ENCODE measurements at places on chromosomes 16 and 17.

- DNase-seq, result no peak
These were observed 7.8 kb downstream of the NACA2 start for GRCh38 chr17:61583242-61583641.

- no peak for DNase-seq
These were observed 258.8 kb upstream of the CDH5 start for GRCh38 chr16:66107661-66108060.

DNA sequence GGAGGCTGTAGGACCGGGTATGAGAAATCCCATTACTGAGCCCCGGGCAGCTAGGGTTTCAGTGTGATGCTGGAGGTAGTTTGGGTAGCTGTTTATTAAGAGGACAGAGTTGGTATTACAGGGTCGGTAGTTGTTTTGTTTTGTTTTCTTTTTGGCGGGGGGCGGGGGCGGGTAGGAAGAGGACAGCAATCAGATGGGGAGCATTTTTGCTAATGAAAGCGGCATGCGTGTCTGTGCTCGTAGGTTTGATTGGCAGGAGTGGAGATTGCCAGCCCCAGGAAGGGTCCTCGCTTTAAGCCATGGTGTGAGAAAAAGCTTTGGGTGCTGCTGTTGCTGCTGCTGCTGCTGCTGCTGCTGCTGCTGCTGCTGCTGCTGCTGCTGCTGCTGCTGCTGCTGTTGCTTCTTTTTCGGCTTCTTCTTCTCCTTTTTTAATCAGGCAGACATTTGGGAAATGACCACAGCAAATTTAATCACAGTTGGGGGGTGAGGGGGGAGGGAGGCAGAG, 498.5 kb upstream of the ZFHX3 start:
- no peak for DNase-seq

GRCh38 chr17:38768417-38768816, 15.9 kb downstream of the PSMB3 start:
- no peak for DNase-seq

GRCh38 chr17:39687101-39687545, 734 bp downstream of the PGAP3 start:
- no peak for DNase-seq

DNA sequence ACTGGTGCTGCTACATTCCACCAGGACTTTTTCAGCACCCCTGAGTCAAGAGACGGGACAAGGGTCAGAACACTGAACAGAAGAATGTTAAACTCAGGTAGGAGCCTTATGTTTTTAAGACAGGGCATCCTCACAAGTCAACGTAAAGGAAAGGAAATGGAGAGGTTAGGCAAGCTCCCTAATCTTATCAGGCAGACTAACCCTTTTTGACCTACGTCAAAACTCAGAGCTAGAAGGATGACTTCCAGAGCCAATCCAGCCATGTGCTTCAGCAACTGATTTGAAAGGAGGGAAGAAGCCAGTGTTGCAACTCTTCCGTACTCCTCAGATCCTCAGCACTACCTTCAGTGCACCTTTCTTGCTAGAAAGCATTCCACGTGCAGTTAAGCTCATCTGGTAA, 46.8 kb downstream of the REXO5 start:
- DNase-seq, result no peak

GRCh38 chr17:4908711-4909496, 6.0 kb upstream of the CHRNE start:
- peak; percentile 83 for DNase-seq

GRCh38 chr17:18356624-18357023, 6.7 kb downstream of the SHMT1 start:
- DNase-seq, result no peak

- no peak for DNase-seq
These were observed 140.7 kb downstream of the C16orf78 start for GRCh38 chr16:49514073-49514980.

DNA sequence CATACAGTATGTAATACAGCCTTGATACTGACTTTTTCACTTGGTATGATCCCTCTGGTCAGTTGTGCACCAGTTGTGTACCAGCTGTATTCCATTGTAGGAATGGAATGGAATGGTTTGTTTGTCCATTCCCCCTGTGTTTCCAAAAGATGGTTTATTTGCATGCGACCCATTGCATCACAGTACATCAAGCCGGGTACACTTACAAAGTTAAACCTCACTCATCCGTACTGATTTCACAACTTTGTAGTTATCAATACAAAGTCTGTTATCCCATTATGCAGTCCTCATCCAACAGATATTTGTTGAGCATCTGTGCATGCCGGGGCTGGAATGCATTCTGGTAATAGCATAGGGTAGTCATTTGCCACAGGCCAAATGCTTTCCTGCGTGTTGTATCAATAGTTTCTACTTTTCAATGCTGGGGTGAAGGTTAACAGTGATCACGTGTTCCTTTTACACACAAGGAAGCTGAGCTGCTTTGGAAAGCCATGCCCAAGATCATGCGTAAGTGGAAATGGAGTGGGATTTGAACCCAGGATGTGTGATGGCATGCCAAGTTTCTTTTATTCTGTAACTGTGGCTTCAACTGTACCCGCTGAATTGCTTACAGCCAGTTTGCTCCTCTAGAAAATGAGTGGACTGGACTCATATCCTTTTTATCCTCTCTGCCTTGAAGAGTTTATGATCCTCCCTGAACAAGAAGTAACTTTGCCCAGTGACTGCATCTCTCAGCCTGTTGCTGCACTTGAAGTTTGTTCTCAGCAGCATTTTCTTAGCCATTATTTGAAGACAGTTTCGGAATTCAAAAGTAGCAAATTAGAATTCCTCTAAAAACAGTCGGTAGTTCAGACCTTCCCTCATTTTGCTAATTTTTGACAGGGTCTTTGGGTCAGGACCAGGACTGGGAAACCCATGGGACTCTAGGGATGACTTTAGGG, 228.5 kb downstream of the CCDC182 start:
- DNase-seq, result no peak

DNA sequence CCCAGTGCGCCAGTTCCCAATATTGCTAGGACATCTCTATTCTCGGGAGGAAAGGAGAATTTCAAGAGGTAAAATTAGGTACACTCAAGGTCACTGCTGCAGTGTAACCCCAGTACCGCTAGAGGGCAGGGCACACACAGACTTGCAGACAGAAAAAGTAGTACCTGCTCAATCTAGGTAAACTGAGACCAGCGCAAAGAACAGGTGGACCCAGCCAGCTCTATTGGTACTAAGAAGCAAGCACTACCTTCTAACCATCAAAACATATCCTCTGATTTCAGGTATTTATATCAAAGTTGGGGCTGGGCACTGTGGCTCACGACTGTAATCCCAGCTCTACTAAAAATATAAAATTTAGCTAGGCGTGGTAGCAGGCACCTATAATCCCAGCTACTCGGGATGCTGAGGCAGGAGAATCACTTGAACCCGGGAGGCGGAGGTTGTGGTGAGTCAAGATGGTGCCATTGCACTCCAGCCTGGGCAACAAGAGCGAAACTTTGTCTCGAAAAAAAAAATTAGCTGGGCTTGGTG, 3.6 kb upstream of the WDR81 start:
- no peak for DNase-seq
